Myocyte (in vitro differentiated cells): ENCODE measurements at places on chromosomes 2 and 18. TPM values are rescaled to one million over a fixed set of nuclear protein-coding genes. Genes with fewer than 3 reads are reported as not detected.

ERFE gene
- 8.5 and 10.1 TPM in 2 replicates for total RNA-seq

ECEL1 gene
- total RNA-seq = 0.10 TPM in 1 of 2 replicates, not detected in the other

CDH2 gene
- 19.3 and 21.2 TPM in 2 replicates for total RNA-seq

CCBE1 gene
- total RNA-seq = 5.6 and 8.6 TPM in 2 replicates

LOXHD1 gene
- total RNA-seq = not detected in 2 replicates

GALR1 gene
- not detected in 2 replicates for total RNA-seq

LHCGR gene
- total RNA-seq = not detected in 2 replicates

IL1R1 gene
- 12.9 and 13.9 TPM in 2 replicates for total RNA-seq

LRRC30 gene
- total RNA-seq = not detected in 2 replicates

SERPINB4 gene
- not detected in 2 replicates for total RNA-seq

FLACC1 gene
- total RNA-seq = 1.8 and 2.4 TPM in 2 replicates

CHRNA1 gene
- 1,841 and 1,867 TPM in 2 replicates for total RNA-seq

ZNF892 gene
- 4.5 and 5.9 TPM in 2 replicates for total RNA-seq

CXCR4 gene
- total RNA-seq = not detected in 2 replicates

FER1L5 gene
- not detected in 2 replicates for total RNA-seq

SCN7A gene
- total RNA-seq = 0.16 and 0.21 TPM in 2 replicates

DNA sequence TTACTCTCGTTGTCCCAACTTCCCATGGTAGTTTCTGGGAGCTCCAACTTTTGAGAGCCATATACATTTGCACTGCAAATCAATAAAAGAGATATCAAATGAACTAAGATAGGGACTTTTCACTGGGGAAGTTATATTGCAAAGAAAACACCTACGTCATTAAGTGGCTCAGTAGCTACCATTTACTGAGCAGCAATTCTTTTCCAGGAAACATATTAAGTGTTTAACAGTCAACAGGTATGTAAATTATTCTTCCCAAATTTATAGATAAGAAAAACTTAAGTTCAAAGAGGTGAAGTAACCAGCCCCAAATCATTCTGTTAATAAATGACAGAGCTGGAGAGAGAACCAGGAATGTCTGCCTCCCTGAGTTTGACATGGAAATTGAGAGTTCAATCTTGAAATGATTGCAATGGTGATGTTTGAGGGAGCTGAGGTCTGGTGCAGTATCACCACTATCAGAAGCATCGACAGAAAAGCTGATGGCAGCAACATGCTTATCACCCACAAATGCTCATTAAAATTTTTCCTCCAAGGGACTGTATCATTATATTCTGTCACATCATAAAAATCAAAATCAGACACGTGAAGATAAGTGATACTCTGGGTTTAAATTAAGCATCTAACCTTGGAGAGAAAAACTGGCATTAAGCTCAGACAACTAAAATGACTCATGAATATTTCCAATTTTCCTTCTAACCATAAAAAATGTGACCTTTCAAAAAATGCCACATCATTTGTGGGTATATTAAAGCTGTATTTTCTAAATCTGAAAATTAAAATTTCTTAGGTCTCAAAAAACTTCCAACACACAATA lies 43.4 kb downstream of the GAREM1 start:
- DNase-seq = peak; percentile 26

- no peak for DNase-seq
Measured at GRCh38 chr2:59440491-59440890, 1113.0 kb downstream of the BCL11A start.

DNA sequence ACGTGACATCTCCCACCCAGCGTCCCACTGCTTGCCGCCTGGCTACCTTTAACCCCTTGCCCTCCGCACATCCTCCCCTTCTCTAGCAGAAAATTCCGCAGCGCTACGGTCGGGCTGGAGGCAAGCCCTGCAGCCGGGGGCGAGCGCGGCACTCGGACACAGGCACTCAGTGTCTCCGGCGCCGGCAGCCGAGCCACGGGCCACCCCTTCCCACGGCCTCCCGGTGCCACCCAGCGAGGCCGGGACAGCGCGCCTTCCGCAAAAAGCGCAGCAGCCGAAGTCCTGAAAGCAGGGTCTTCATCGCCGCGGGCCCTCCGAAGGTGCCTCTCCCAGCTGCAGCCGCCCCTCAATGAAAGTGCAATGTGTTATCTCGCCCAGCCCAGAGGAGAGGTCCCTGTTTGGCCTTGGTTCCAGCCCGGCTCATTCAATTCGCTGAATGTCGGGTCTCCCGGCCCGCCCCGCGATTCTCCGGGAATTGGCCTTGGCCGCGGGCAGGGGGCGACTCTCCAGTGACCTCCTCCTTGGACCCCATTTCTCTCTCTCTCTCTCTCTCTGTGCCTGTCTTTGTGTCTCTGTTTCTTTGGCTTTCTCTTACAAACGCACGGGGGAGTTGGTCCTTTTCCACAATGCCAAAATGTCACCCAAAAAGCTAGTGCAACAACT lies 1.1 kb downstream of the DLGAP1 start:
- DNase-seq = no peak

DNA sequence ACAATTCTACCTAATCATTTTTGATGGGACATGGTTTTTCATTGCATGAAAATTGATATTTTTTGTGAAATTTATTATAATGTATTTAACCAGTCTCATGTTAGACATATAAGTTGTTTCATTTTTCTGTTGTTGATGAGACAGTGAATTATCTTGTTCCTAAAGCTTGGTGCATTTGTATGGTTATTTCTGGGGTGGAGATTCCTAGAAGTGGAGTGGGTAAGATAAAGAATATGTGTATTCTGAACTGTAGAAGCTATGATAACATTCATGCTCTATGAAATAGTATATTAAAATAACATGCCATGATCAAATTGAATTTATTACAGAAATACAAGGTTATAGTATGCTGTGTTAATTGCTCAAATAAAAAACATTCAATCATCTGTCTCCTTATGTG lies 69.2 kb downstream of the BOLA3 start:
- DNase-seq = no peak

- DNase-seq = peak; percentile 32
Measured at GRCh38 chr18:44309185-44309584, 371.5 kb upstream of the SETBP1 start.

DNA sequence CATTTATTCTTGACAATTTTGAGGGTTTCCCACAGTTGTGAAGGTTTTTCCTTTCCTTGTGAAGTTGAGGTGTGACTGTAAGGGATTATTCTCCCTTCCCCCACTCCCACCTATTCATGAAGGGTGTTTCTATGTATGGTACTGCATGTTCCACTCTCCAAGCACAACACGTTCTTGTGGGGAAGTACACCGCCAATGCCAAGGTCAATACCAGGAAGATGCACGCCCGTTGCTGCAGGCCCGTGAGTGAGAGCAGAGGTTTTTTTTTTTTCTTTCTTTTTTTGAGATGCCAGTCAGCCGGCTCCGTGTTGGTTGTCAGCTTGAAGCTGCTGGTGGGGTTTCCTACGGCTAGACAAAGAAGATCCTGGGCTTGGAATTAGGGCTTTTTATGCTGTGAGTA lies 38.6 kb upstream of the EPHA4 start:
- no peak for DNase-seq

GRCh38 chr2:191625446-191625845 lies 52.5 kb upstream of the NABP1 start:
- no peak for DNase-seq

- no peak for DNase-seq
Measured at GRCh38 chr2:238963161-238963970, 115.5 kb downstream of the TWIST2 start.

DNA sequence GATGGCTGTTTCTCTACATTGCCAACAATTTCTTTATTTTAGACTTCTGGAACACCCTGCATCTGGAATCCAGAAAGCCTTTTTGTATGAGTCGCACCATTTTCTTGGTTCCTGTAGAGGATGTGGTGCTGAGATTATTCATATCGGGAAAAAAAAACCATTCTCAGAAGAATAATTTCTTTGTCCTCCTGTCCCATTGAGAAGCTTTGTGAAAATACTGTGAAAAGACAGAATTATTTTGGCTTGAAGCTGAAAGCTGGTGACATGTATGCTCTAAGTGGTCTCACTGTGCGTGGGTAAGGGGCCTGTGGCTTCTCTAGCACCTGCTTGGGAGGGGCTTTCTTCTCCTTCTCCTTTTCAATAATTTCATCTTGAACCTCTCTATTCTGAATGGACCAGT lies 138.4 kb downstream of the FAM210A start:
- DNase-seq = no peak

DNA sequence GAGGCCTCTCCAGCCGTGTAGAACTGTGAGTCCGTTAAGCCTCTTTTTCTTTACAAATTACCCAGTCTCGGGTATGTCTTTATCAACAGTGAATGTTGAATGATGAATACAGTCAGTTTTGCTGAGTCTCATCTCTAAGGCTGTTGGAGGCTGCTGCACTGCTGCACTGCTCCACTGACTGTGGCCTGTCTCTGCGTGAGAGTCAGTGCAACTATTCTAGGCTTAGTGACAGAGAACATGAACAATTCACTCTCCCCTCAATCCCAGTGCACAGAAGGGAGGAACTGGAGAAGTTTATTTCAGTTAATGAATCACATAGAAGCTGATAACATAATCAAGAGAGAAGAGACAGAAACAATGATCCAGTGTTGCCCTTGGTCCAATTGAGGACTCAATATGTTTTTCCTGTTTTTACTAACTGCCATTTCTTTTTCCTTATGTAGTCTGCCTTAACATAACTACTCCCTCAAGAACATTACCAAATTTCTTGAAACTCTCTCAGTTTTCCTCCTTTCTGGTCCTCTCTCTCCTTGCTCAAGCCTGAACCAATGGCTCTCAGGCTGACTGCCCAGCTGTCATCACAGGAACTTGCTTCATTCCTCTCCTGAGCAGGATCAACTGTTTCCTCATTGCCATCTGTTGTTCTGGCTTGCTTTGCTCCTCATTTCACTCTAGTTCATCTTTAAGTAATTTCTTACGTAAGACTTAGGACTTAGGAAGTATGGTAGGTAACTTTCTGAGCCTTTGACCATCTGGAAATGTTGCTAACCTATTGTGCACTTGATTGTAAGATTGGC lies 483.2 kb downstream of the METTL4 start:
- DNase-seq = peak; percentile 42

GRCh38 chr2:3451169-3451568 lies 68.2 kb downstream of the ADI1 start:
- DNase-seq = no peak

DNA sequence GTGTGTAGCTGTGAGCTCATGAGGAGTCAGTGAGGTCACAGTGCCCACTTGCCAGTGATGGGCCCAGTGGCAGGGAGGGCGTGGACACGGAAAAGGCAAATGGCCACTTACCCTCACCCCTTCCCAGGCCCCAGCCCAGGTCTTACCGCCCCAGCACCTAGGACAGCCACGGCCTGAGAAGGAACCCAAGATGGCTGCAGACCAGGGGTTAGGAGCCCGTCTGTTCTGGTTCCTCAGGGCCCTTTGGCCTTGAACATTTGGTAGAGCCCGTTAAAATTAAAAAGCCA lies 74.1 kb downstream of the EMX1 start:
- DNase-seq = no peak

GRCh38 chr2:217147818-217148217 lies 288.0 kb upstream of the TNP1 start:
- no peak for DNase-seq

DNA sequence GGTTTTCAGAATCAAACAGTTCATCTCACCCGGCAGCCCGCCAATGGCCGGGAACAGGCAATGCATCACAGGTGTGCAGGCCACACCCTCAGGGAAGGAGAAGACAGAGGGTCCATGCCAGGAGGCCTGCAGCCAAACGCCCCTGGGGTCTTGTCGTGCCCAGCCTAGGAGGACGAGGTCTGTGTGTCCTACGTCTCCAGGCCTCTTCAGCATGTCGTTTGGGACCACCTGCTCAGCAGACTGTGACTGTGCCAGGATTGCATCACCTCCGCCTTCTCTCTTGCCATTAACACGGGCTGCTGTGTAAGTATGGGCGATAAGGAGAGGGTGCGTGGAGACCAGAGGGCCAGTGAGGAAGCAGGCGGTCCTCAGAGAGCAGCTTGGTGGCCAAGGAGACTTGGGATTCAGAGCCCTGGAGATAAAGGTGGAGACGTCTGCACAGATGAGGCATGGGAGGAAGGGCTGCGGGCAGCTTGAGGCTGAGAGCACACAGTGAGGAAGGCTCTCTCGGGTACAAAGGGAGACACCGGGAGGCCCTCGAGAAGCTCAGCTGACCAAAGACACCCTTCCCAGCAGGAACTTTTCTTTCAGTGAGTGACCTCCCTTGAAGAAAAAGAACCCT lies 37.4 kb upstream of the KLHL29 start:
- peak; percentile 48 for DNase-seq

DNA sequence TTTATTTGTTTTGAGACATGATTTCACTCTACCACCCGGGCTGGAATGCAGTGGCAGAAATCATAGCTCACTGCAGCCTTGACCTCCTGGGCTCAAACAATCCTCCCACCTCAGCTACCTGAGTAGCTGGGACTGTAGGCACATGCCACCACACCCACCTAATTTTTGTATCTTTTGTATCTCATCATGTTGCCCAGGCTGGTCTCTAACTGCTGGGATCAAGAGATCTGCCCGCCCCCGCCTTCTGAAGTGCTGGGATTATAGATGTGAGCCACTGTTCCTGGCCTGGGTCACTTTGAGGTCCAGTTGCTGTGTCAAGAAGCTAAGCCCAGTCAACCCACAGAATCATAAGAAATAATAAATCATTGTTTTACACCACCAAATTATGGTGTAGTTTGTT lies 38.4 kb downstream of the TSN start:
- no peak for DNase-seq

- no peak for DNase-seq
Measured at GRCh38 chr18:79903787-79904356, 47.6 kb downstream of the SLC66A2 start.

GRCh38 chr2:71587509-71588073 lies 134.2 kb downstream of the DYSF start:
- no peak for DNase-seq

- no peak for DNase-seq
Measured at GRCh38 chr2:163123526-163123925, 285.0 kb upstream of the KCNH7 start.

DNA sequence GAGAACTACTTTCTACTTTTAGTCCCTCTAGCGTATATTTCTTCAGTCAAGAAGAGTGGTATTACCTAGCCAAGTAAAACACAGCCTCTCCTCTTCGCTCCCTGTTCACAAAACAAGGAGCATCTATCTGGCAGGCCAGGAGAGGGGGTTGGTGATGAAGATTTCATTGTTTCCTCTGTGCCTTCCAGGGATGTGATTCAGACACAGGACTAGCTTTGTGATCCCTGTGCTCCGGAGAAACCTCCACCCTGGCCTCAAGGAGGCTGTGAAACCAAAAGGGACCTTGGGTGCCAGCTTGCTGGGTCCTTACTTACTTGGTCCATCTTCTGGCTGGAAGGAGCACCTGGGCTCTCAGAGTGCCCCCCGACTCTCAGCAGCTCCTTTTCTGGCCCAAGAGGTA lies 5.7 kb downstream of the RHOB start:
- peak; percentile 57 for DNase-seq

GRCh38 chr2:54638103-54638502 lies 85.4 kb upstream of the EML6 start:
- DNase-seq = no peak

GRCh38 chr2:218344090-218344754 lies 12.4 kb upstream of the CATIP start:
- no peak for DNase-seq
